Right ventricle myocardium inferior (tissue), 1 donor: ENCODE measurements at places on chromosomes 5 and 9.

GRCh38 chr5:179163236-179164155 lies 103.3 kb downstream of the ZNF354C start:
- peak; percentile 15 for DNase-seq

DNA sequence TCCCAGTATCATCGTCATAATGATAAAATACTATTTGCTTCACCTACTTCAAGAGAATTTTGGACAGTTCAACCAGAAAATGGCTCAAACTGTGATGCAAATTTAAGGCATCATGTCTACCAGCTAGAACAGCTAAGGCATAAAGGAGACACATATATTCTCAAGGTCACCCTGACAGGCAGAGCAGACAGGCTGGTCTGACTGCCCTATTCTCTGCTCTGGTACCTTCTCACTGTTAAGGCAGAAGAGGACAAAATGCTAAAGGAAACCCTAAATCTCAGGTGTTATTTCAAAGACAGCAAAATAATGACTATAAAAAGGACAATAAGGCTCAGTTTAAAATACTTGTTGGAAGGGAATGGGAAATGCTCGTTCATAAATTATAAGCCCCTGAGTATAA lies 87.2 kb downstream of the MRPS27 start:
- DNase-seq = no peak

GRCh38 chr9:112495614-112496013 lies 9.0 kb downstream of the KIAA1958 start:
- DNase-seq = no peak

GRCh38 chr5:98774192-98775033 lies 950 bp downstream of the RGMB start:
- DNase-seq = peak; percentile 77

DNA sequence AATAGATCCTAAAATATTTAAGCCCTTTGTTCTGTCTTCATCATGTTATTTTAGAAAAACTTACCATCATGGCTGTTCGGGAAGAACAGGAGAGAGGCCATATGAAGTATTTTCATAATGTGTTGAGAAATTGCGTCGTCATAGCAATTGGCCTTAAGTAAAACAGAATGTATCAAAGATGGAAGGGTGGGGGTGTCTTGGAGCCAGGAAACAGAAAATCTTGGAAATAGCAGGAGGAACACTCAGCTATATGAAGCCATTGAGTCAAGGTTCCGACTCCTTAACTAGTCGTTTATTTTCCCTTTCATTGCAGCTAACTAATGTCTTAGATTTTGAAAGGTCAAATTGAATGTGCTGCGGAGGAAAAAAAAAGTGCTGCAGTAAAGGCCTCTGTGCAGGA lies 1.3 kb downstream of the SPTAN1 start:
- DNase-seq = no peak

DNA sequence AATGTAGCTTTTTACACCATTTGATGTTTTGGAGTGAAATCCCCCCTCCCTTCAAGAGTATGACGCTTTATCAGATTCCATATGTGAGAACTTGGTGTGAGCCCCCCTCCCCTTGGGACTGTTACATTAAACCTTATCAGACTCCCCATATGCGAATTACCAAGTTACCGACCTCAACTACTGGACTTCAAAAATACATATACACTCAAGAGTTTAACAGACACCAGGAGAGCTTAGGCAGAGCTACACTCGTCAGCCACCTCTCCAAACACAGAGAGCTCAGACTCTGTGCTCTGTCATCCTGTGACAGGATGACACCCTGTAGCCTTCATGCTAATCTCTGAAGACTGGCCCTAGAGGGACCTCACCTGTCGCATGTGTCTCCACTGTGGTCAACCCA lies 50.2 kb downstream of the FAM114A2 start:
- no peak for DNase-seq

DNA sequence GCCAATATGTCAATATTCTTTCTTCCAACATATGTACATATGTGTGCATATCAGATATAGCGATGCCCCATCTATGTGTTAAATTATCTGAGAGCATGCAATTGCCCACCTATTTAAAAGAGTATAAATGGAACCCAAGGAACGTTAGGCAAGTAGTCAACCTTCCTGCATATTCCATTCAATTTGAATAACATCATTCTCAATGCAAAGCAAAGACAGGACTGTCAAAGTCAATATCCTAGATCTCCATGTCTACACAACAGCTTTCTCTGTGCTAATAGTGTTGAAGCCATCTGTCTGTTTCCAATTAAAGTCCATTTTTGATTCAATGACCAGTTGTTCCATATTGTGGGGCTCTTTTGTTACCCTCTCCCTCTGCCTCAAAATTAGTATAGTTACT lies 85.3 kb upstream of the COX7C start:
- DNase-seq = no peak

DNA sequence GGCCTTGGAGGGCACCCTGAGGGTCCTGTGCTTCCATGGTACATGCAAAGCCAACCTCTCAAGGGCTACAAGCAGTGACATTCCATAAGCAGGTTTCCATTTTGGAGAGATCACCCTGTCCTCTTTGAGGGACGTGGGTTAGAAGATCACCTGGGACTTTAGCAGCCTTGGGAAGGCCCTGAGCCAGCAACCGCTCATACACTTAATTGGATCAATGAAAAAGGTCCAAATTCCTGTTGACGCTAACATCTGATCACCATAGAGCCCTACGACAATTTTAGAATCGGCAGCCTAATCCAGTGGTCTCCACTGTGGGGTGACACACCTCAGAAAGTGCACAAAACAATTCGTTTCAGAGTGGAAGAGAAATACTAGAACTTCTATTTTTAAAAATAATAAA lies 196.0 kb upstream of the NR3C1 start:
- no peak for DNase-seq

DNA sequence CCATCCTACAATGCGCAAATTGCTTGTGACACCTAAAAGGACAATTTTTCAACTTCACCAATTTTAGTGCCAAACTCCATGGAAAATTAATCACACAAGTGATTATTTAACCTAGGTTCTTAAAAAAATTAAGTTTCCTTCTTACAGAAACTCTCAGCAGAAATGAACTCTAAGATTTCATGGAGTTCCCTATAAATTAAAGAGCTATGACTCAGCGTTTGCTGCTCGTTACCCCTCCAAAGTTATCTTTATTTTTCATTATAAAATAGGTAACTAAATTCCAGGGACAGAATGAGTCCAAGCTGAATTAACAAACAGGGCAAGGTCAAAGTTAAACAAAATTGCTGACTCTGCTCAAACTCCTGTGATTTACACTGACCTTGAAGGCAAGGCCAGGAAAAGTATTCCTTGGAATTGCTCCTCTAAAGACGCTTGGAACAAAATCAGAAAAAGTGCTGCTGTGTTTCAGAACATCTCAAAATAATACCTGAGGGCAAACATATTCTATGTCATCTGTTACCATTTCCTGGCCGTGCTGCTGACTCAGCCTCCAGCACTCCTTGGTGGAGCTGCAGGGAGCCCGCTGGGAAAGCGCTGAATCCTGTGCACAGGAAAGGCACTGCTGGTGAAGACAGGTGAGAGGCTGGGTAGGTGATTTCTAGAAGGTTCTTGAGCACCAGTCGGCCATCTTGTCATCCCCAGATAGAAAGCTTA lies 2.5 kb upstream of the CMBL start:
- DNase-seq = no peak

GRCh38 chr9:13395156-13395555 lies 115.7 kb upstream of the MPDZ start:
- no peak for DNase-seq

GRCh38 chr5:96148376-96148775 lies 186.7 kb upstream of the ELL2 start:
- DNase-seq = no peak

DNA sequence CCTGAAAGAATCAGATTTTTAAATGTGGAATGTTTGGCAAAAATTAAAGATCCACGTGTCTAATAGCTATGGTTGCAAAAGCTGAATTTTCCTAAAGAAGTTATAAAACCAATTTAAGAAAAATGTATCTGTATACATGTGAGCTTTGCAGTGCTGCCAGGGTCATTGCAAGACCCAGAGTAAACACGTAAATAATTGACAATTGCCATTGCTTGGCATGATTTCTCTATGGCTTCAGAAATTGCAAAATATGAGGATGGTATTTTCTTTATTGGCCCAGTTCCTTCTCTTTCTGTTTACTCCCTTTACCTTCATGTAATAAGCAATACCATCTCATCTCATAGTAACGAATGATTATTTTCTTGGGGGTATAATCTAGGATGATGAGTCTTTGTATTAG lies 123.9 kb downstream of the ERCC6L2 start:
- no peak for DNase-seq

- no peak for DNase-seq
These were observed 4.1 kb upstream of the APC start for GRCh38 chr5:112733586-112733985.

DNA sequence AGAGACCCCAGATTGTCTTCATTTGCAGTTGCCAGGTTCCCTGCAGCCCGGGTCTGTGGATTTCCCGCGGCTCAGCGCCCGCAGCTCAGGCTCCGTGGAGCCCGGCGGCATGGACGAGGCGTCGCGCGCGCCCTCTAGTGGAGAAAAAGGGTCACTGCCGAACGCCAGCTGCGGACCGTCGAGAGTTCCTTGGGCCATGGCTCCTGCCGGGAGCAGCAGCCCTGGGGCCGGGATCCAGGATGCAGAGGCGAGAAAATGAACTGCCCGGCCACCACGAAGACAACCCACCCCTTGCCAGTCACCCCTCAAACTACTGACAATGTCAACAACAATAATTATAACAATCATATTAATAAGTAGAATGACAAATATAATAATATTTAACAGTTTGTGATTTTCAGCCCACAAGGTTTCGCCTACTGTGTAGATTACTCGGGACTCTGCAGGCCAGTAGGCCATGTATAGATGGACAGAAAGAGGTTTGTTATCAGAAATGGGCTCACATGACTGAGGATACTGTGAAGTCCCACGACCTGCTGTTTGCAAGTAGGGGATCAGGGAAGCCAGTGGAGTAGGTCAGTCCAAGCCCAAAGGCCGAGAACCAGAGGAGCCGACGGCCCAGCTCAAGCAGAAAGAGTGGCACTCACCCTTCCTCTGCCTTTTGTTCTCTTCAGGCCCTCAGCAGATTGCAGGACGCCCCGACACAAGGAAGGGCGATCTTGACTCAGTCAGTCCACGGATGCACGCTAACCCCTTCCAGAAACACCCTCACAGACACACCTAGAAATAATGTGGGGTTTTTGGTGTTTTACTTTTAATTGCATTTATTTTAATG lies 43.1 kb downstream of the BOD1 start:
- peak; percentile 92 for DNase-seq

DNA sequence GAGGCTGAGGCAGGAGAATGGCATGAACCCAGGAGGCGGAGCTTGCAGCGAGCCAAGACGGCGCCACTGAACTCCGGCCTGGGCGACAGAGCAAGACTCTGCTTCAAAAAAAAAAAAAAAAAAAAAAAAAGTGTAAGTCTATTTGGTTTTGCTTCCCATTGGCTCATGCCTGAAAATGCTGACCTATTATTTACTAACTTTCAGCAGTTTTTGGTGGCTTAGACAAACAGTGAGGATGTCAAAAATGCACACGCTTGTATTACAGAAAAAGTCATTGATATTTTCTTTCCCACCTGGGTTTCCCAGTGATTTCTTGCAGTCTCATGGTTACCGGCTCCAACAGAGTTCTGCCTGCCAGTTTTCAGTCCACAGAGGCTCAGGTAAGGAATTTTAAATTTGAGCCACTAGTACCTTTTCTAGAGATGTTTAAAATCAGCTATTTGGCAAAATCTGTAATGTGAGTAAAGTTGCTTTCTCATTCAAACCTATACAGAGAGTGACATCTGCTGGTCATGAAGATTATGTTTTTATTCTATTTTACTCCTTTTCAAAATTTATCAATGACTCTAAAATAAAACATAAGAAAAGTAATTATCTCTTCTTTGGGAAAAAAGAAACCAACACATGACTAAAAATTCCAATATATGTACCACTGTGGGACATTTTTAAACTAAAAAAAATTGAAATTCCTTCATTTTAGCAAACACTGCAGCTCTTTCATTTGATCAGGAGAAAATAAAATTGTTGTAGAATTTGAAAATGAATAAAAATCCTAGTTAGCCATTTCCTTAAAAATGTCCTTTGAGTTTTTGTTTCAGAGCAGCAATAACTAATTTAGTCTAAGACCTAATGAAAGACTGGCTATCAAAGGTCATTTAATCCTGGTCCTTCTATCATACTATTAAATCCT lies 8.8 kb downstream of the FAM200C start:
- DNase-seq = no peak

DNA sequence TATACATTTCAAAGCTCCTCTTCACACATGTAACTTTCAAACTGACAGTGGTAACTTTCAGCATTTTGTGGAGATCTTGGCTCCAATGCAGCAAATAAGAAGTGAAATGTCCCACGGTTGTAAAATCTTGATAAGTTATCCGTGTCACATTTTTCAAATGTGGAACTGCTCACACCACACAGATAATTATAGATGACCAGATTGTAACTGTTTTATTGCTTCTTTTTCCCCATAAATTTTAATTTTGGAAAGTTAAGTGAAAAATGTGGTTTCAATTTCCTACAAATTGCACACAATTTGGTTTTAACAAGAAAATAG lies 347.1 kb downstream of the EBF1 start:
- no peak for DNase-seq

DNA sequence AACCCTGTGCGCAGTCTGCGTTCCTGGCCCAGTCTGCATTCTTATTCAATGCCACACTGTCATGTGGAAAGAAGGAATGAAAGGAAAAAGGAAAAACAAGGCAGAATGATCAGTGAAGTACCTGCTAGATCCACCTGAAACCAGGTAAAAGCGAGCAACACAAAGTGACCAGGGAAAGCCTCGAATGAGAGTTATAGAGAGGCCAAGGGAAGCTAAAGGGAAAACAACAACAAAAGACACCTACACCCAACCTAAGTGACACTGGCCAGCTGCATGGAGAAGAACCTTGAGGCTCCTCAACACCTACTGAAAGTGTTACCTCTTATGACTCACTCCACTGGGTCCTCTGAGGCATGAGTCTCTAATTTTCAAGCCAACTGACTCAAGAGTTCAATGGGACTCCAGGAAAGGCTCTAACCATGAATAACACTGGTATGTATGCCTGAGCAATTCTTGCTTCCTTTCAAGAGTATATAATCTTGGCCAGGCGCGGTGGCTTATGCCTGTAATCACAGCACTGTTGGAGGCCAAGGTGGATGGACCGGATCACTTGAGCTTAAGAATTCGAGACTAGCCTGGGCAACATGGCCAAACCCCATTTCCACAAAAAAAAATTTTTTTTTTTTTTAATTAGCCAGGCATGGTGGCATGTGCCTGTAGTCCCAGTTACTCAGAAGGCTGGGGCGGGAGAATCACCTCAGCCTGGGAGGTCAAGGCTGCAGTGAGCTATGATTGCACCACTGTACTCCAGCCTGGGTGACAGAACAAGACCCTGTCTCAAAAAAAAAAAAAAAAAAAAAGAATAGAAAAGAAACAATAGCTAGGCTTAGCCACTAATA lies 29.0 kb downstream of the MTMR12 start:
- DNase-seq = no peak

- no peak for DNase-seq
These were observed 305.3 kb downstream of the PRR16 start for GRCh38 chr5:120769312-120769872.

DNA sequence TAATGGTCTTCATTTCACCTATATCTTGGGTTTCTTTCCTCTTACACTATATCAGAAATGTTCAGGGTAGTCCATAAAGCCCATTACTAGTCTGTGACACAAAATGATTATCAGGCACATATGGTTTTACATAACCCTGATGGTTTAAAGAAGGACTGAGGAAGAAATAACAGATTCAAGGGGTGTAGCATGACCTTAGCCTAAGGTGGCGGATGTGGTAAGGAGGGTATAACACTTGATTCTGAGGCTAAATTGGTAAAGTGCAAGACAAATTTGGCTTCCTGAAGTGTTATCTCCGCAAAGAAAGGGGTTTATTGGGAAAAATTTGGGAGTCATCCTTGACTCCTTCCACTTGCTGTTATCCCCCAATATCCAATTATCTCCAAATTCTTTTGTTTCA lies 388.2 kb upstream of the RPS23 start:
- no peak for DNase-seq
